Naive B cell (primary cell): ENCODE measurements at places on chromosomes 11 and 22. TPM values are rescaled to one million over a fixed set of nuclear protein-coding genes. Genes with fewer than 3 reads are reported as not detected.
A peak's percentile ranks its signal among the peaks of the same experiment; 100 is the strongest.

The IGLL1 gene
- polyA plus RNA-seq: not detected

The TRIM29 gene
- not detected for polyA plus RNA-seq

The AIFM3 gene
- 0.26 TPM for polyA plus RNA-seq

The UBTFL1 gene
- polyA plus RNA-seq: not detected

The APLNR gene
- not detected for polyA plus RNA-seq

The AKIP1 gene
- polyA plus RNA-seq: 9.9 TPM

The MPZL2 gene
- not detected for polyA plus RNA-seq

The NCAPH2 gene
- polyA plus RNA-seq: 43.3 TPM

The GLYATL2 gene
- not detected for polyA plus RNA-seq

DNA sequence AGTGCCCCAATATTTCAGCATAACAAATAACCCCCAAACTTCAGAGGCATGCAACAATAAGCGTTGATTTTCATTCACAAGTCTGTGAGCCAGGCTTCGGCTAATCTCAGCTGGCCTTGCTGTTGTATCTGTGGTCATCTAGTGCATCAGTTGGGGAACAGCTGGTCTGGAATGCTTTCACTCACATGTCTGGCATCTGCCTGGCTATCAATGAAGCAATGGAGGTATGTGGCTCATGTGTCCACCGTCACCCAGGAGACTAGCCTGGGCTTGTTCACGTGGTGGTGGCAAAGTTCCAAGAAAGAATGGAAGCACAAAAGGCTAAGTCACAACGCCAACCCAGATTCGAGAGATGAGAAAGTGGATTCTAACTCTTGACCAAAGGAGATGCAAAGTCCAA, 304.8 kb upstream of the ISX start:
- DNase-seq: no peak

GRCh38 chr11:98834776-98835175, 186.0 kb upstream of the CNTN5 start:
- DNase-seq: no peak

DNA sequence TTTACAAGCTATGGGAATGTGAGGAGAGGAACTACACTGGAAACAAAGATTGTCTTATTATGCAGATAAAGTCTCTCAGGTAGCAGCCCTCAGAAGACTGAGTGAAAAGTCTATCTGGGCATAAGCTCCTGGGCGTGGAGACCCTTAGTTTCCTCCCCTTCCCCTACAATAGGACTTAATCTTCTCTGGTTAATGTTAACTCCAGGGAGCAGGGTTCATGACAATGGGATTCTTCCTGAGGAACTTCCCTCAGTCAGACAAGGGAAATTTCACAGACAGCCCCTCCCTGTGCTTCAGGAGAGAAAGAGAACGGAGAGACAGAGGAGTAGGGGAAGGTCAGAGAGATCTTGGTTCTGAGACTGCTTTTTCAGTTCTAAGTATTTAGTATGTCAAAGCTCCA, 1428.6 kb downstream of the LRRC4C start:
- no peak for DNase-seq

- no peak for DNase-seq
Measured at GRCh38 chr11:104907521-104908185, 9.4 kb upstream of the CASP12 start.

DNA sequence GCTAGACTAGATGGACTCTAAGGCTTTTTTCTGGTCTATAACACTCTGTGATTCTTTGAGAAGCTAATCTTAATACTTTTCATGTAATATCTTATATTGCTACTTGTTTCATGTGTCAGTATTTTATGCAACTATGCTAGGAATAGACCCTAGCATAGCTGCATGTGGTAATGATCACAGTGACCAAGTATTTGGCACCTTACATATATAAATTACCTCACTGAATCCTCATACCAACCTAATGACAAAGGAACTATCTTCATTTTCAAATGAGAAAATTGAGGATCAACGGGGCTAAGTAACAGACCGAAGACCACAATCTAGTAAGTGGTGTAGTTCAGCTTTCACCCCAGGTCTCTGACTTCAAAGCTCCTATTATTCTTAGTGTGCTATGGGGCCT, 327.3 kb upstream of the PITPNB start:
- DNase-seq: no peak

- peak; percentile 57 for DNase-seq
Measured at GRCh38 chr11:118892514-118892913, 8.8 kb downstream of the CXCR5 start.

DNA sequence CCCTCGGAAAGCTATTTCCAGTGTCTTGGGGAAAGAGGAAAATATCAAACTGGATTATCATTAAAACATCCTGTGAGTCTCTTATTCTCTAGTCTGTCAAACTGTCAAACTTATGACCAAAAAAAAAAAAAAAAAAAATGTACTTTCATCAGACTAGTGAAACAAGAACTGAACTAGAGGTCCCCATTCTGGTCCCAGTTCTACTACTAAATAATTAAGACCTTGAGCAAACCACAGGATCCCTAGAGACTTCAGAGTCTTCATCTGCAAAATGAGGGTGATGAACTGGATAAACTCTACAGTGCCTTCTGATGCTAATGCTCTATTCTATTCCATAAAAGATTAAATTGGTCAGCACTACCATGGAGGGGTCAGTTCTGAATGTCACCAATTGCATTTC, 105.8 kb downstream of the SERGEF start:
- DNase-seq: no peak

DNA sequence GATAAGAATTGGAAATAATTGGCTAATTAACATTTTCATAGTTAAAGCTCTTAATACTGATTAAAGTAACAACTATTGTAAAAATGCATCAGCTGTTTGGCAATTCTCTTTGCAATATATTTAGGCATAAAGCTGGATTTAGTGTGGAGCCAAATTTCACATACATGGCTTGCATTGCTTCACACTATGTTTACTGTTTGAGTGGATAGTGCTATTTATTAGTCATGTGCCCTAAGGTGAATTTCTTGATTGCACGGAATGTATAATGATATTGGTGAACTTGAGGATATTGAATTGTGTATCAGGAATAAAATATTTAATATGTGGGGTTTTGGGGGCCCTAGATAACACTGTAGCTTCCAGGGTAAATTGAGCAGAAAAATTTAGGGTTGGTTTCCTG, 100.9 kb downstream of the AASDHPPT start:
- DNase-seq: no peak

DNA sequence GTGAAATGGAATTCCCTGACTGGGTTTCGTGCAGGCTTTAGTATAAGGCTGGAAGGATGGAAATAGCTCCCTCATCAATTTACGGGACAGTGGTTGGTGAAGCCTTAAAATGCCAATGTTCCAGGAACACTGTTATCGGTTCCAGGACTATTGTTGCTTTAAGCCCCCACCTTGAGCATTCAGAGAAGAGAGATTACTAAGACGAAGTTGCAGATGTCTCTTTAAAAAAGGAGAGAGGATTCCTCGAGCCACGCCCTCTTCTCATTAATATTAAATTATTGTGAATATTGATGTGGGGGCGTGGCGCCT, 195 bp upstream of the CREB3L1 start:
- DNase-seq: no peak

DNA sequence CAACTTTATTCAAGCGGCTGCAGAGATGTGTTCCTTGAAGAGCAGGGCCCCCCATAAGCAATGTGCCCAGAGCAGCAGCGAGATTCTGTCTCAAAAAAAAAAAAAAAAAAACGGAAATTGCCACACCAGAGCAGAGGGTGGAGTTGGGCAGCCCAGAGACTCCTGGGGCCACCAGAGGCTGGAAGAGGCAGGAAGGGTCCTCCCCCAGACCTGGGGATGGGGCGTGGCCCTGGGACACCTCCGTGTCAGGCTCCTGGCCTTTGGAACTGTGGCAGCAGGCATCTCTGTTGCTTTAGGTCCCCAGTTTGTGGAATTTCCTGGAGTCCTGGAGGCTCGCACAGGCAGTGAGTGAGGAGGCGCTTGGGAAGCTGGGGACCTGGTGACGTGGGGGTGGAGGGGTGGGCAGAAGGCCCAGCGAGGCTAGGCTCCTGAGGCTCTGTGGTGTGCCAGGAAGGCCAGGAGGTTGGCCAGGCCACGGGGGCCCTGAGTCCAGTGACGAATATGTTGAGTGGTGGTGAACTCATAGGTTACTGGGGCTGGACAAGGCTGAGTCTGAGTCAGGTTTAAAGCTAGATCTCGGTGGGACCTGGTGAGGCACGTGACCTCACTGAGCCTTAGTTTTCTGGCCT, 735.6 kb downstream of the BRD1 start:
- no peak for DNase-seq

- DNase-seq: no peak
Measured at GRCh38 chr11:64134963-64135362, 30.9 kb downstream of the MACROD1 start.

GRCh38 chr22:28894807-28895206, 11.4 kb downstream of the ZNRF3 start:
- DNase-seq: no peak

- no peak for DNase-seq
Measured at GRCh38 chr11:59079086-59079485, 7.0 kb upstream of the GLYATL1B start.

DNA sequence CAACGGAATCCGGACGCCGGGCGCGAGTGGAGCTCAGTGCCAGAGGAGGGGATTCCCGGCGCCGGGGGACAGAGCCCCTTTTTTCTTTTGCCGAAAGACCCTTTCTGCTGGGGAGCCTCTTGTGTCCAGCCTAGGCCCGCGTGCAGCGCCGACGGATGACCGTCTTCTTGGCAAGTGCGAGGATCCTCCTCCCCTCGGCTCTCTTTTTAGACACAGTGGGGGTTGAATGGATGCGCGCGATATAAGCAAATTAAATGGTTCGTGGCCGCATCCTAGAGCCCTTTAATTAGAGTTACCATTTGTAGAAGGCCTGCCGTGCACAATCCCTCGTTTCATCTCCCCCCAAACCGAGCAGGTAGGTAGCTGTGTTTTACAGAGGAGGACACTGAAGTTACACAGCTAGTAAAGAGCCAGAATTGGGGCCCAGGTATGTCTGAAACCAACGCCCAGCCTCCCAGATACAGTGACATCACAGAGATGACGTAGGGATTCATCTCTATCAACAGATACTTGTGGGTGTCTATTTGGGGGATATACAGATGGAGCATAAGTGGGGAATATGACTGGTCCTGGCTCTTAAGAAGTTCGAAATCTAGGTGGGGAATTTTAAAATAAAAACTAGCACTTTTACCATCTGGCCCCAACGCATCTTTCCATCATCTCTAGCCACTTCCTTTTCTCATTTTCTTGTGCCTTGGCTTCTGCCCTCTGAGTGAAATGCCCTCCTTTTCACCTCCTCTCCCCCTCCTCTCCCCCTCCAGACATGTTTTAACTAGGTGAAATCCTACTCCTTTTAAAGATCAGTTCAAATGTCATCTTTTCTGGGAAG, 875 bp downstream of the TCP11L1 start:
- DNase-seq: peak; percentile 33

DNA sequence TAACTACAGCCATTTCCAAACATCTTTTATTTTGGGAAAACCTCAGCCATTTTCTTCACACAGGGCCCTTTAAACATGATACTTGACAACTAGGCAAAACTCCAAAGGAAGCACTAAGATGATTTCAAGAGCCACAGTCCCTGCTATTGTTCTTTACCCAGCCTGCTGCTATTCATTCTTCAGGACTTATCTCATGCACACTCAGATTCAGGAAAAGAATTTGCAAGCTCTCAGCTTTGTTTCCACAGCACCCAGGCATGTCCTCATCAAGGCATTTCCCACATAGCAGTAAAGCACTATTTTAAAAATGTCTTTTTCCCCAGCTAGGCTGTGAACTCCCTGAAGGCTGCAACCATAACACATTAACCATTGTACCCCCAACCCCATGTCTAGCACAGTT, 609.3 kb upstream of the CCDC90B start:
- no peak for DNase-seq

GRCh38 chr11:68669301-68670090, 14.8 kb upstream of the GAL start:
- DNase-seq: no peak

GRCh38 chr11:120775986-120776951, 247.6 kb upstream of the TBCEL start:
- no peak for DNase-seq

- no peak for DNase-seq
Measured at GRCh38 chr11:11207428-11207827, 145.6 kb downstream of the CSNK2A3 start.

DNA sequence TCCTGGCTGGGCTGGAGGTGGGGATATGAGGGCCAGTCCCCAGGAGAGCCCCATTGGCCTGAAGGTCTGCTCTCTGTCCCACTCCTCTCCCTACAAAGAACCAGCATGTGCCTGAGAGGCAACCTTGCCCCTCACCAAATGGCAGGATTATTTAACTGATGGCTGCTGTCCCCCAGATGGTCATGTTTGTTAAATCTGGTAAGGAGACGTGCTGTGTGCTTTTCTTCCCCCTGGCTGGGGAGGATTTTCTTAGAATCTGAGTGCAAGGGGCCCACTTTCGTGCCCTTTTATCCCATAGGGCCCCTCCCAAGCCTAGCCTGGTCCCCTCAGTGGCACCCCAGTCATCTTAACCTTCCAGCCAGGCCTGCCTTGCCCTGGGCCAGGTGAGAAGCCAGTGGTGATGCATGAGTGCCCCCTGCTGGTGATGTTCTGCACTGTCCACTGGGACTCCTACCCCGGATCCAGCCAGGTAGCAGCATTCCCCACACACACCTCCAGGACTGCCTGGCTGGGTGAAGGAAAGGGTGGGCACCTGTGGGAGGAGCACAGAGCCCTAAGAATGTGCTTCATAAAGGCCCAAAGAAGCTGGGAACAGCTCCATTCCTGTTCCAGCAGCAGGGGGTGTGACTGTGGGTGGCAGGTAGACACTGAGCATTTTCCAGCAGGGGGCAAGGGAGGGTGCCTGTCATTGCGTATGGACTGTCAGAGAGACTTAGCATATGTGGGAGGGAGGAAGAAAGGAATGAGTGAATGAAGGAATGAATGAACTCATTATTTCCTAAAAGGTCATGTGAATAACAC, 28.9 kb downstream of the MFNG start:
- DNase-seq: peak; percentile 76

GRCh38 chr22:17371448-17371847, 2.2 kb downstream of the CECR2 start:
- DNase-seq: no peak

- no peak for DNase-seq
Measured at GRCh38 chr22:17884893-17885292, 110.6 kb upstream of the BID start.

DNA sequence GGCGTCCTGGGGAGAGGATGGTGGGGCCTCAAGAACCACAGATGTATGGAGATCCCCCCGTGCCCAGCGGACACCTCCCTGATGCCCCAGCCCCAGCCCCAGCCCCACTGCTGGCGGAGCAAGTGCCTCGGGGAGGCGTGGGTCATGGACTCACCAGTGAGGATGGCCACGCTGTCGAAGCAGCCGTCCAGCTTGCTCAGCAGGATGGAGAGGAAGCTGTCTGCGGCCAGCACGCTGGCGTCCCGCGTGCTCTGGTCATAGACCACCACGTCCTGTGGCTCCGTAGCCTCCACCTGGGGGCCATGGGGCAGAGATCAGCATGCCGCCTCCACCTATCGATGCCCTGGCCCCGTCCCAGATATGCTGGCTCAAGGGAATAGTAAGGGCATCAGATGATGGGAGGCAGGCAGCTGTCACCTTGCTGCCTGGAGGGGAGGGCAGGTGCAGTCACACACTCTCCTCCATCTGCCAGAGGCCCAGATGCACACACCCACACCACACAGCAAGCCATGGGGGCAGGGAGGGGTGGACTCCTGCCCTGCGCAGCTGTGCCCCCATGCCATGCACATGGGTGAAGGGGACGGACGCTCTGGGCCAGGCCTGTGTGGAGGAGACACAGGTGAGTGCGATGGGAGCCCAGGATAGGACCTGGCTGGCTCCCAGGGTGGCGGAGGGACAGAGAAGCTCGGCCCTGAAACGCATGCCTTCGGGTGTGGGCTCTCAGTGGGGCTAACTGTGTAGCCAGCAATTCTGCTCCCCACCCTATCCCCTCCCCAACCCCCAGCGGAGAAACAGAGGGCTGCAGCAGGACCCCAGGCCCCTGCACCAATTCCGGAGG, 8.2 kb downstream of the DUSP8 start:
- no peak for DNase-seq
